Ascending aorta (tissue), 2 donors: ENCODE measurements at places on chromosomes 5 and 9.

DNA sequence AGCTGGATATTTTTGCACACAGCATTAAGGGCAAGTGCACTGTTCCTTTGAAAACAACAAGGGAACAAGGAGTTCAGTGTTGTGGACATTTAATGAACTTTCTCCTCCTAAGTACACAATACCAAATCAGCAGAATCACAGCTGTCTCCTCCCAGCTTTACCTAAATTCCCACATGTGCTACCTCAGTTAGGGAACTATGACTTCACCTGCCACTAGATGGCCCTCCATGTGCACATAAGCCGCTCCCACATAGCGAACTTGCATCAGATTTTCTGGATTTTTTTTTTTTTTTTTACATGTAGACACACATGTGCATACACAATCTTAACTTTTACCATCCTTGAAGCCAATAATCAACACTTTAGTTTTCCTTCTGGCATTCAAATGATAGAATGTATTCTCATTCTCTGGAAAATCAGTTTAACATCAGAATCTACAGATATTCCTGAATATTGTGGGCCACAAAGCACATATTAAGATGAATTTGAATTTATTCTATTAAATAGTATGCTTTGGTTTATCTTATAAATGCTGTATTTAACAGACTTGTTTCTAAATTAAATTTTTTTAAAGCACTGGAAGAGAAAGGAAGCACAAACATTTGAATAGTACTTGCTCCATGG, 123.6 kb downstream of the PALM2AKAP2 start:
- DNase-seq = no peak

DNA sequence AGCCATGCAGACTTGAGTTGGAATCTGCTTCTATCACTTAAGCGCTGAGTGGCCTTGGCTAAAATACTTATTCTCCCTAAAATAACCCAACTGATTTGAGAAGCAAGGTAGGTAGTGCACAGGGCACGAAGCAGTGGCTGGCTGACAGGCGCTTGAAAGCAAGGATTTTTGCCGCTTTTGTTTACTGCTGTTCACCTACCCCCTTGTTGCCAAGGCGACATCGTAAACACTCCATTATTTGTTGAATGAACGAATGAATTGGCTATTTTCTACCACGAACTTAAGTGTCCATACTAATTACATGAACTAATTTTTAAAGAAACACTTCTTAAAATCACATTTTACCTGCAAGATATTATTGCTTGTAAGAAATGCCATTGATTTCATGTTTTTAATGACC, 98.0 kb downstream of the ANKH start:
- no peak for DNase-seq

- DNase-seq = no peak
Observed at GRCh38 chr5:56615361-56616153, 199.8 kb upstream of the MAP3K1 start.

- no peak for DNase-seq
Observed at GRCh38 chr5:27328480-27328879, 290.1 kb upstream of the CDH9 start.

DNA sequence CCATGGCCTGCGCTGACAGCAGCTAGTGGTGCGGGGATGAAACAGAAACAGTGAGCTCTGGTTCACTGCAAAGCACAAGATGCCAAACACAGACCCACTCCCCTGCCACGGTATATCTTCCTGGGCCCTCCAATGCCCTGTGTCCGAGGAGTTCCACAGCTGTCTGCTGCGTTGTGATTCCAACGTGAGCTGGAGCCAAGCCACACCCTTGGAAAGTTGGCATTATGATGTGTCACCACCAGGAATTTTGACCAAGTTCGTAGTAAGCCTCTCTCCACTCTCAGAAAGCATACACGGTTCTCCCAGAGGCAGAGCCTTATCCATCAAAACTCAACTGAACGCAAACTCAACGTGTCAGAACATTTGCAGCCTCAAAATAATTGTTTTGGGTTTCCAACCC, 55.6 kb downstream of the MACROH2A1 start:
- no peak for DNase-seq

DNA sequence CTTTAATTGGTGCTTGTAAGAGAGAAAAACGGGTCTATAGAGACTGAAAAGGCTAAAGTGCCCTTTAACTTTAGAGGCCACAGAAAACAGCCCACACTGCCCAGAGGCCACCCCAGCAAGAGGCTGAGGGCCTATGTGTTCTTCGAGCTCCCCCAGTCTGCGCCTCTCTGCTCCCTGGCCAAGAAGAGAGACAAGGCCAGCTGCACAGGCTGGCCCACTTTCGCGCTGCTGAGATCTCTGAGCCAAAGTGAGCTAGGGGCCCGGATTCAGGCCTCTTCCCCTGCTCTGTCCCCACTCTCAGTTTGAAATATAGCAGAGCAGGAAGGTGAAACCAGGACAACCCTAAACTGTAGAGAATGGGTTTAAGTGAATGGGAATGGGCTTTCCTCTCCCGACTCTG, 132.0 kb upstream of the TRIM32 start:
- no peak for DNase-seq

- no peak for DNase-seq
Observed at GRCh38 chr5:96187309-96188027, 225.8 kb upstream of the ELL2 start.

DNA sequence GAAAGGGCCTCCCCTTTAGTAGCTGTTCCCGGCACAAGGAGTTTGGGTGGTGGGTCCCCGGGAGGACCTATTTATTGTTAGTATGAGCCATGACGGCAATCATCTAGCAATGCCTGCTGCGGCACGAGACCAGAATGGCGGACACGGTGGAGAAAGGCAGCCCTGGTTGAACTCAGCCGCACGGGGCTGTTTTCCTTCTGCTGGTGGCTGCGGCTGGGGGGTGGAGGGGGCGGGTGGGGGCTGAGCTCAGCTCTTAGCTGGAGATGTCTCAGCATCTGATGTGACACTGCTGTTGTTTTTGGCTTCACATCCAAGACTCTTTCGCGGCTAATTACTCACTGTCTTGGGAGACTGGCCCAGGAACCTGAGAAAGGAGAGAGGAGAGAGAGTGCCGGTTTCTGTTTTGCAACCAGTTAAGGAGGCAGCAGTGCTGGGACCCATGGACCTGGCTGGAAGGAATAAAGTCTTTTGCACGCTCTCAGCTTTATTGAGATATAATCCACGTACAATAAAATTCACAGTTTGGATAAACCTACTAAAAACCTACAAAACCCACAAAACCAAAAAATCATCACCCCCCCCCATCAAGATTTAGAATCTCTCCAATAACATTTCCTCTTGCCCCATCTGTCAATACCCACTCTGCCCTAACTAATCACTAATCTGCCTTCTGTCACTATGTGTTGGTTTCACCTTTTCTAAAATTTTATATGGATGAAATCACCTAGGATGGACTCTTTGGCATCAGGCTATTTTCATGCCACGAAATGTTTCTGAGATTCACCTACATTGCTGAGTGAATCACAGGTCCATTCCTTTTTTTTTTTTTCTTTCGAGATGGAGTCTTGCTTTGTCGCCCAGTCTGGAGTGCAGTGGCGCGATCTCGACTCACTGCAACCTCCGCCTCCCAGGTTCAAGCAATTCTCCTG, 81.8 kb upstream of the NEURL1B start:
- DNase-seq = no peak

- DNase-seq = no peak
Observed at GRCh38 chr9:78209127-78209526, 26.7 kb upstream of the CEP78 start.

- no peak for DNase-seq
Observed at GRCh38 chr5:16265141-16265540, 85.5 kb upstream of the MARCHF11 start.
